ENCODE measurements at places on chromosomes 2 and 18. TPM values are rescaled to one million over a fixed set of nuclear protein-coding genes. Genes with fewer than 3 reads are reported as not detected.

TSGA10 gene
- polyA plus RNA-seq, result 28.3 TPM

GPR35 gene
- polyA plus RNA-seq, result not detected

CRYGA gene
- not detected for polyA plus RNA-seq

TUBA3E gene
- 0.20 TPM for polyA plus RNA-seq

RNF125 gene
- not detected for polyA plus RNA-seq

PTPRN gene
- polyA plus RNA-seq, result 89.5 TPM

TMEM163 gene
- 3.3 TPM for polyA plus RNA-seq

FAM110C gene
- polyA plus RNA-seq, result 2.0 TPM

NBAS gene
- 22.7 TPM for polyA plus RNA-seq

C2orf66 gene
- not detected for polyA plus RNA-seq

TMEM200C gene
- 1.1 TPM for polyA plus RNA-seq

COL4A3 gene
- 1.3 TPM for polyA plus RNA-seq

MC2R gene
- not detected for polyA plus RNA-seq

FBXO41 gene
- 1.5 TPM for polyA plus RNA-seq

FMNL2 gene
- 22.4 TPM for polyA plus RNA-seq

NMUR1 gene
- polyA plus RNA-seq, result not detected

EIF2B4 gene
- polyA plus RNA-seq, result 31.8 TPM

TSPYL6 gene
- not detected for polyA plus RNA-seq

ACTG2 gene
- not detected for polyA plus RNA-seq

GCKR gene
- polyA plus RNA-seq, result not detected

PSMA8 gene
- 1.5 TPM for polyA plus RNA-seq

TEX44 gene
- not detected for polyA plus RNA-seq

C2orf72 gene
- 3.6 TPM for polyA plus RNA-seq

CPLX4 gene
- 1.4 TPM for polyA plus RNA-seq

HES6 gene
- 0.26 TPM for polyA plus RNA-seq

LRRC30 gene
- polyA plus RNA-seq, result not detected

GALNT14 gene
- polyA plus RNA-seq, result not detected

SERPINB12 gene
- polyA plus RNA-seq, result not detected

ABCG5 gene
- polyA plus RNA-seq, result 0.48 TPM

Data from Purkinje cell (primary cell).